ENCODE measurements at places on chromosomes 2 and 18.

DNA sequence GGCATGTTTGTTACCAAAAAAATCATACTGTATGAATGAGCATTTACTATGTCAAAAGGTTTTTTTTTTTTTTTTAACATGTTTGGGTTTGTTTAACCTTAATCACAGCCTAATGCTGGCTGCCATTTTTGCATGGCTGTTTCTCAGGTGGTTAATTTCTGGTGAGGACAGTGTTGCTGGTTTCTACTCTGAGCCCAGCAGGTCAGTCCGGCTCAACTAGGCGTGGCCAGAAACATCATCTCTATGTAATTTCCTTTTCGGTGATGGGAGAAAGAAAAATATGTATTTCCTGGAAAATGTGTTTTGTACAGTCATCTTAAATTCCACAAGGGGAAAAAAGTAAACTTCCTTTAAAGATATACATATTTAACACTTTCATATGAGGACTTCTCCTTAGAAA, 24.9 kb upstream of the BZW1 start:
- no peak for DNase-seq

GRCh38 chr2:222451224-222451674, 26.9 kb downstream of the SGPP2 start:
- no peak for DNase-seq

DNA sequence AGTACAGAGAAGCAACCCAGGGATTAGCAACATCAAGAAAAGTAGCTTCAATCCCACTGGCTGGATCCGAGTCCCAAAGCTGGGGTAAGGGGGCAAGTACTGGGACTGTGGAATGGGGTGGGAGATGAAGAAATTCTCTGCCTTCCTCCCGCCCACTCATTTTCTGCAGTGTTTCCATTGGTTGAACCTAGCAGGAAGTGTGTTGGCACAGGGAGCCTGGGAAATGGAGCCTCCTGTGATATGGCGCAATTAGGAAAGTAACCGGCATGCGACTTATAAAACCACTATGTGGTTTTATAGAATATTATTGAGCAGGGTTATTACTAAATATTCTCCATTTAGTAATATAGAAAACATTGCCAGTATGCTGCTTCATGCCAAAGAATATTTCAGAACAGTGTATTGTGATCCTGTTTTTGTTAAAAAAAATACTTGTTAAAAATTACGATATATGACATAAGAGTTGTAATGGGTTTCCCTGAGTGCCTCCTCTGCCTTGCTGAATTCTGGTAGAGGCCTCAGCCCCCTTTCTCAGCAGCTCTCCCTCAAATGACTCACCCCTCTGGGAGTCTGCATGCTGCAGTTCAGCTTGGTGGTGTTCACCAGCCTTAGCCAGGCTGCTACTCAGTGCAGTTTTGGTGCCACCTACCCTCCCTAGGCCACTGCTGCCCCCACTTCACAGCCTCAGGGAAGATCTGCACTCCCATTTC, 60.5 kb downstream of the HK2 start:
- DNase-seq = no peak

- DNase-seq = no peak
Measured at GRCh38 chr2:148660999-148661398, 16.4 kb downstream of the EPC2 start.

GRCh38 chr18:75937306-75937705, 509.8 kb upstream of the SMIM21 start:
- no peak for DNase-seq

- no peak for DNase-seq
Measured at GRCh38 chr2:27021253-27022049, 11.3 kb upstream of the TMEM214 start.

- no peak for DNase-seq
Measured at GRCh38 chr2:237195396-237196120, 109.9 kb downstream of the COPS8 start.

GRCh38 chr18:23049698-23050373, 85.4 kb upstream of the CABLES1 start:
- DNase-seq = no peak

DNA sequence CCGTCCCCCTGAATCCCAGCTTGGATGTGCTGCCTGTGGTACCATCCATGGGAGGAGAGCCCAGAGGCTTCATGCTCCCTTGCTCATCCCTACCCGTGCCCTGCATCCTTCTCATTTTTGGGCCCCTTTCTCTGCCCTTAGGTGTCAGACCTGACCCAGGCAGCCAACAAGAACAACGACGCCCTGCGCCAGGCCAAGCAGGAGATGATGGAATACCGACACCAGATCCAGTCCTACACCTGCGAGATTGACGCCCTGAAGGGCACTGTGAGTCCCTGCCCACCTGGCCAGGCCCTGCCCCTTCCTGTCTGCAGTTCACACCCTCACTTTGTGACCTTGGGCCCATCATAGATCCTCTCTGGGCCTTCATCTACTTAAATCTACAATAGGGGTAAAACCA, 2.5 kb downstream of the DES start:
- no peak for DNase-seq

DNA sequence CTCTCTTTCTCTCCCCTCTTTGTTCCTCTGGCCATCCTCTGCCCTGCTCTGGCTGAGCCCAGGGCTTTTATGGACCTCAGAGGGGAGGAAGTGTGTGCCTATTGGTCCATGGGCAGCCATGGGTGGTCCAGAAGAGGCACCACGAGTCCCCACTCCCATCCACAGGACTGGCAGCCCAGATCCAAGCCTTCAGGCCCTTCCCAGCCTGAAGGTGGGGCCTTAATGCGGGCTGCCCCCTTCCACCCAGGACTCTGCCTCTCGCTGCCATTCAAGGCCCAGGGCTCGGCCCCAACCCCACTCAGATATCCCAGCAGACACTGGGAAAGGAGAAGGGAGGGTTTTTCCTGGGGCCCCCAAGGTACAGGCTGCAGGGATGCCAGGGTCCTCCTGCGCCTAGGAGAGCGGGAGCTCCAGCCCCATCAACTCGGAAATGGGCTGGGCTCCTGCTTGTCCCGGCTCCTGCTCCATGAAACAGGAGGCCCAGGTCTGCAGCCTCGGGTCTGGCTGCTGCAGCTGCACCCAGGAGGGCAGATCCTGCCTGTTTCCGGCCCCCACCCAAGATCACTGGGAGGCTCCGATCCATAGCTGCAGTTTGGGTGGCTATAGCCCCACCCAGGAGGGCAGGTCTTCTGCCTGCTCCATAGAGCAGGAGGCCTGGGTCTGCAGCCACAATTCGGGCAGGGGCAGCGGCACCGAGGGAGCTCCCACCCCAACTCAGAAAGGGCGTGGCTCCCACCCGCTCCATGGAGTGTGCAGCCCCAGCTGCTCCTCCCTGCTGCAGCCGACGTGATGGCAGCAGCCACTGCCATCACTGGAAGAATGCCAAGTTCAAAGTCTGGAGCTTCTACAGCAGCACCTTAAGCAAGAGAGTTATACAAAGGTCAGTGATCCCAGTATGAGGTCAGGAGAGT, 116.6 kb upstream of the RBBP8 start:
- no peak for DNase-seq

DNA sequence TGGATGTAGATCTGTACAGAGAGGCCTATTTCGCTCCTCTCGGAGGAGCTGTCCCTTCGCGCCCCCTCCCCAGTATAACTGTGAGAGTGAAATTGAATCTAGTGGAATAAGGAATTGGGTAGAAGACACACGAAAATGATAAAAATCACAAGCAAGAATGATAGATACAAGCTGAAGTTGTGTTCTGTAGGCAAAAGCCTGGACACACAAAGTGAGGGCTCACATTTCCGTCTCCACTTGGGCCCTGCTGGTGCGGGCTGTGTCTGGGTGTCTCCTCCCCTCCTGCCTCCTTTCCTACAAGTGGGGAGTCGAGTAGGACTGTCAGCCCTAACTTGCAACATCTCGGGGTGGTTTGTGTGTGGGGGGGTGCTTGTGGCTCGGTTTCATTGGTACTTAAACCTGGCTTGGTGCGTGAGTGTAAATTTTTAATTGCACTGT, 457 bp upstream of the SP9 start:
- DNase-seq = no peak

GRCh38 chr2:6183226-6183625, 491.0 kb downstream of the SOX11 start:
- no peak for DNase-seq

Measured in stimulated activated CD8-positive, alpha-beta memory T cell treated with anti-CD3 and anti-CD28 coated beads, Interleukin-7, amount 100 ng/mL, for 1 hour (primary cell).